ENCODE measurements at places on chromosomes 6 and 20. TPM values are rescaled to one million over a fixed set of nuclear protein-coding genes. Genes with fewer than 3 reads are reported as not detected.

Gene MROH8
- 2.7 TPM for polyA plus RNA-seq

Gene AMD1
- 52.7 TPM for polyA plus RNA-seq

Gene MCHR2
- not detected for polyA plus RNA-seq

Gene PLCG1
- polyA plus RNA-seq = 29.7 TPM

Gene TLDC2
- polyA plus RNA-seq = 0.37 TPM

Gene CAP2
- polyA plus RNA-seq = 84.4 TPM

Gene BAK1
- polyA plus RNA-seq = 16.6 TPM

Gene NR2E1
- not detected for polyA plus RNA-seq

Gene GSTA3
- not detected for polyA plus RNA-seq

DNA sequence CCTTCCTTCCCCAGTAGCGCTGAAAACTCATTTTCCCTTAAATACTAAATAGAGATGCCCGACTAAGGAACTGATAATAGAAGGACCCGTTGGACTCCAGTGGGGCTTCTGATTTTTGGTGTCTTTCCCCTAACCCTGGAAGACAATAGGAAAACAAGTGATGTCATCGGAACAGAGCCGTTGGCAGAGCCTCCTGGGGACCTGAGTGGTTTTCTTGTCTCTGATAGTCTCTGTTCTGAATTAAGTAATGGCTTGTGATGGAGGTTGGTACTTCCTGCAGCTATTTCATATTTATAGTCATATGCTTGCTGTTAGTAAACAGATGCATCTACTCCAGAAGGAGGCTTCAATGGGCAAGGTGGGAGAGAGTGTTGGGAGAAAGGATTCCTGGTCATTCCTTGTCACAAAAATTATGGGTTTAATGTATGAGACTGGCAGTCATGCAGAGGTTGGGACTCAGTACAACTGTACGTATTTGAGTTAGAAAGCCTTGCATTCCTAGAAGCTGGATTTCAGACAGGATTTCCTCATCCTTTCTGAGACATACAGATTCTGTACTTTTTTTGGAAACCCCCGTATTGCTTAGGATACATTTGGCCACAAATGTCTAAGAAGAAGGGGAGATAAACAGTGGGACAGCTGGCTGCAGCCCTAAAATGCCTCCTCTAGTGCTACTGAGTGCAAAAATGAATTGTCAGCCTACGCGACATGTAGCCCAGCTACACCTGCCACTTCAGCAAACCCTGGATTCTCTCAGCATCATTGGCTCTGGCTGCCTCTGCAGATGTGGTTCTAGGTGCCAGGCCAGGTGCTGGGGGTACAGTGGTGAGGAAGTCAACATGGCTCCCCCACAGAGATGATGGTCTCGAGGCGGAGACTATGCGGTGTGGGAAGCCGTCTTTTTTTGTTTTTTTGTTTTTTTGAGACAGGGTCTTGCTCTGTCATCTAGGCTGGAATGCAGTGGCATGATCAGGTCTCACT is 38.1 kb downstream of the CDS2 start:
- DNase-seq = no peak

- DNase-seq = no peak
Observed at GRCh38 chr6:31419842-31420241, 16.4 kb downstream of the MICA start.

GRCh38 chr6:40187535-40188144 is 253.4 kb upstream of the MOCS1 start:
- no peak for DNase-seq

- no peak for DNase-seq
Observed at GRCh38 chr6:7260291-7261031, 52.5 kb downstream of the SSR1 start.

DNA sequence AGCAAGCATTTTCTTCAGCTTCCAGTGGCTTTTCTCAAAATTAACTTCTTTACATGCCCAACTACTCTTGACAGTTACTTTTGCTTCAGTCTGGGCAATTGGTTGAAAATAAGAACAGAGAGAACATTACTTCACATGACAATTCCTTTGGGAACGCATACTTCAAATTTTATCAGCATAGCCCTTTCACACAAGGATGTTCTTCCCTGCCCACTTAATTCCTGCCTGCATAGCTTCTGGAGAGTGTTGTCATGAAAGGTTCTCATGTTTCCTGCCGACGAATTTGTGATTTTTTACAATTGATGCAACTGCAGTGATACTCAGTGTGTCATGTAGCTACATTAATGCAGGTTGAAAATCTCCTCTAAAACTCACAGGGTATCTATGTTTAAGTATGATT is 22.0 kb upstream of the SNRNP48 start:
- peak; percentile 80 for DNase-seq

- DNase-seq = no peak
Observed at GRCh38 chr6:7341271-7341670, 28.3 kb upstream of the SSR1 start.

- DNase-seq = no peak
Observed at GRCh38 chr20:56249244-56249955, 868 bp downstream of the MC3R start.

- no peak for DNase-seq
Observed at GRCh38 chr6:78614961-78615360, 252.4 kb upstream of the IRAK1BP1 start.

- DNase-seq = no peak
Observed at GRCh38 chr20:33071198-33071597, 8.2 kb upstream of the BPIFB4 start.

GRCh38 chr6:140445474-140446004 is 1071.1 kb upstream of the CITED2 start:
- DNase-seq = no peak

DNA sequence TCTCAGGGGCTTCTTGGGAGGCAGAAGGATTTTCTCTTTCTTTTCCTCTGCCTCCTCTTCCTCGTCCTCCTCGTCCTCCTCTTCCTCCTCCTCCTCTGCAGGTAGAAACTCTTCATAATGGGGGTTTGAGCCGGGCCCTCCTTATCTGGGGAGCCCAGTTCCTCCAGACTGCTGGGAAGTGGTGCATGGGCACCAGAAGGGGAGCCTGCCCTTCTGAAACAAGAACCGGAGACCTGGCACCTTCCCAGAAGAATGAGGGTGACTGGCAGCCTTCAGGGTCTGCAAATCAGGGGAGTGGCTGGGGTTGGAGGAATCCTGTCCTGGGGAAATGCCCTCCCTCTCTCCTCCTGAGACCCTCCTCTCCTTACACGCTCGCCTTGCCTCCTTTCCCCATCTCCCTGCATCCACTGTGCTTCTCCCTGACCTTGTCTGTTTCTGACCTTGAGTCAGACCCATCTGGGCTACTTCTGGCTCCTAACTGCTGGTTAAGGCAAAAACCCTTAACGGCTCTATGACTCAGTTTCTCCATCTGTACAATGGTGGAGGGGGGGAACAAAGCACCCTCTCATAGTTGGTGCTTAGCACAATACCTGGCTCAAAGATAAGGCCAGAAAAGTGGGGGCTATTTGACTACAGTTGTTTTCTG is 1.7 kb downstream of the TULP1 start:
- no peak for DNase-seq

DNA sequence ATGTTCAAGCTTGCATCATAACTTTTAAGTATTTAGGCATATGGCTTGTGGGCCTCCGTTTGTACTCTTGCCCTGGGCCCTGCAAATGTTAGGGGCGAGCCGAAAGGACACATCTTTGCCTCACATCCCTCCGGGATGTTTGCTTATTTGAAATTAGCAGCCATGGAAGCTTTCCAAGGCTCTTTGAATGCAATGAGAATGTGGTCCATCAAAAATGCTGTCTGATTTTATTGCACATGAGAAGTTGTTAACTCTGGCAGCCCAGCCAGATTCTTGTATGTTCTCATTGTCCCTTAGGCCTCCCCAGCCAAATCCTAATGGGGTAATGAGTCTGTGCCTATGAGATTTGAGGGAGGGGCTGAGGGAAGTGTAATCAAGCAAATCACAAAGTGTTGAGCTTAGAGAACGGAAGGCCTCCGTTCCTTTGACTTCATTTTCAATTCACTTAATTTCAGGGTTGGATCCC is 261.2 kb upstream of the MARCKS start:
- peak; percentile 91 for DNase-seq

- DNase-seq = no peak
Observed at GRCh38 chr6:1348675-1349074, 36.8 kb downstream of the FOXQ1 start.

DNA sequence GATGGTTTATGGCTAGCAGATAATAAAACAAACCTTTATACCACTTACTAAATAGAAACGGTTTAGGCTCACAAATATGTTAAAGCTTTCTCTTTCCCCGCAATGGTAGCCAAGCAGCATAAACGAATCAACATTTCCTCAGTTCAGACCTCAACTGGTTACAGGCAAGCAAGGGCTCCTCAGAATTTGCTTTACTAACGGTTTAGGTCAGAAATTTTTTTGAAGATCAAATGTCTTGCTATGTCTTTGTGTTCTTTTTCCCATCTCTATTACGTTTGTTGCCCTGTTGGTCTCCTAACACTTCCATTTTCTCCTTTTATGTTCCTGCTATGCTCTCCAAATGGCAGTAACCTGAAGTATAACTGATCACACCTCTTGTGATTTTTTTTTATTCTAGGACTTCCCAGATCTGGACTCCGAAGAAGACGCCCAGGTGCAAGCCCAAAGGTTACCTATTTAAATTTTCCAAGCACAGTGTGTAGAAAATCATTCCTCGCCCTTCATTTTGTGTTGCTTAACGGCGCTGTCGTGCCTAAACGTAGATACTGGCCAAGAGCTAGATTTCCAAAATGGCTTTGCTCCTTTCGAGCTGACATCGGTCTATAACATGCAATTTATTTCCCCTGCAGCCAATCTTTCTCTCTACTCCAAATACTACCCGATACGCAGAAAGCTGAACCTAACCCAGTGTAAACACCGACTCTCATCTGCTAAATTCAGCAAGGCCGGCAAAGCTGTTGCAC is 717 bp upstream of the ASF1A start:
- peak; percentile 20 for DNase-seq

DNA sequence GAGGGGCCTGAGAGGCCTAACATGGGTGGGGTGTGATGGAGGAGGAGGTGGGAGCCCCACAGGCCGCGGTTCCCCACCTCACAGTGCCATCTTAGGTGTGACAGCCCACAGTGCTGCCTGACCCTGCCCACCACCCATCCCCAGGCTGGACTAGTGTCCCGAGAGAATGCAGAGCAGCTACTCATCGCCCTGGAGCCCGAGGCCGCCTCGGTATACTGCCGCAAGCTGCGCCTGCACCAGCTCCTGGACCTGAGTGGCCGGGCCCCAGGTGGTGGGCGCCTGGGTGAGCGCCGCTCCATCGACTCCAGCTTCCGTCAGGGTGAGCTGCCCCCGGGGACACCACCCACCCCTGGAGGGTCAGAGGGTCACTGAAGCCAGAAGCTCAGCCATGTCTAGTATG is 15.6 kb downstream of the HSPA12B start:
- no peak for DNase-seq

DNA sequence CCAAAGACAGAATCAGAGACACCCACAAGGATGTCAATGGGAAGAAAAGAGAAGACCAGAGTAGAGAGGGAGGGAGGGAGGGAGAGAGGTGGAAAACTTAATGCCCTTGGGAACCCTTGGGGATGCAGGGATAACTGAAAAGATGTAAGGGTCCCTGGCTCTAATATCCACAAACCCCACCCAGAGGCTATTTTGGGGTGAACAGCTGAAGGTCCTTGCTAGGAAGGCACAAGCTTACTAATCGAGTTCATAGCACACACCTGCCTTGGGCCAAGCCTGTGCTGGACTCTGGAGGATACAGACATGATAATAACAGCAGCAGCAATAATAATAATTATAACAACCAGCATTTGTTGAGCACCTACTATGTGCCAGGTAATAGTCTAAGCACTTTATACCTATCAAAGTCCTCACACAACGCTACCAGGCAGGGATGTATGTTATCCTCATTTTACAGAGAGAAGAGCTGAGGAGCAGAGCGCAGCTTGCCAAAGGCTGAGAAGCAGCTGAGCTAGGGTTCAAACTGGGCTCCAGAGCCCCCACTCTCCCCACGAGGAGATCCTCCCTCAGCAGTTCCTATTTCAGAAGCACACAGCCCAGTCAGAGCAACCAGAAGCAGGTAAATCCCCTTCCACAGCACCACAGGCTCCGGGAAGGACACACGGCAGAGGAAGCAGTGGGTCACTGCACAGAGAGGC is 174.2 kb downstream of the ANKRD60 start:
- no peak for DNase-seq

DNA sequence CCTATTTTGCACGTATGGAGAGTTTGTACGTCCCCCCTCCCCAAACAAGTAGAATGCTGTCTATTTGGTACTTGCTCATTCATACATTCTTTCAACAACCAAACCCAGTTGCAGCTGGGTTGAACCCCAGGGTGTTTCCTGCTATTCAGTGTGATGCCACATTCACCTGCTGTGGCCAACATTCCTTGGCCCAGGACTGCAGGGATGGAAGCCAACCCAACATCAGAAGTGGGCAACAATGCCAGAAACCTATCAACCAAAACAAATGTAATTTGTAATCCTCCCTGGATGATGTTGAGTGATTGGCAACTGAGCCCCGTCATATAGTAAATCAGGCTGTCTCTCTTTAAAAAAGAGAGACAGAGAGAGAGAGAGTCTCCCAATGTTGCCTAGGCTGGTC is 8.9 kb downstream of the NT5E start:
- no peak for DNase-seq

DNA sequence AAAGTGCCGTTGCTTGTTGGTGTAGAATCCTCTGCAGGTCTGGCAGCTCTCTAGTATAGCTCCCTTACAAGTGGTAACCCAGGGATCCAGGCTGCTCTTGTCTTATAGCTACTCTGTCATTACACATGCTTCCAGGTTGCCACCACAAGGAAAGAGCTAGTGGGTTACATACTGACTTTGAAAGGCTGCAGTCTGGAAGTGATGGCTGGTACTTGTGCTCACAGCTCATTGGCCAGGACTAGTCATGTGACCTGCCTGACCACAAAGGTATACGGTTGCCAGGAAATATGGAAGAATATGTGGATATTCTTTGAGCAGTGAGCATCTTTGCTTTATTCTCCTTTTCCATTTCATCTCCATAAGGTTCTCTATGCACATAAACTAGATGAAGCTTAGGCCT is 46.0 kb downstream of the RREB1 start:
- no peak for DNase-seq

GRCh38 chr6:101230866-101231265 is 162.6 kb upstream of the GRIK2 start:
- no peak for DNase-seq

- DNase-seq = no peak
Observed at GRCh38 chr6:138267971-138268895, 49.9 kb upstream of the PBOV1 start.

Measured in BJ (cell line).